ENCODE measurements at places on chromosomes 13 and 19.
A peak's percentile ranks its signal among the peaks of the same experiment; 100 is the strongest.

DNA sequence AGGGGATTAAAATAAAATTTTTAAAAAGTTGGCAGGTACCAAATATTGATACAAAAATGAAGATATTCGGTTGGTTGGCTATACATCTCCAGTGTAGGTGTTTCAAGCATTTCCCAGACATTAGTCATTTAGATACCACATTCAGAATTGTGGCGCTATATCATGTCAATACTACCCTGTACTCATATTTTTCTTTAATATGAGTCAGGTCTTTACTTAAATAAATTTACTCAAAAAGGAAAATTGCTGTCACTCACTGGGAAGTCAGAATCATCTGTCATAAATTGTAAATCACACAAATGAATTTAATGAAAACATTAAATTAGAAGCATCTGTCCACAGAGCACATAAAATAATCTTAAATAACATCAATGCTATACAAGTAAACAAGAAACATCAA lies 134.2 kb downstream of the TSHZ3 start:
- DNase-seq, result no peak

GRCh38 chr13:43267916-43268315 lies 244.5 kb downstream of the DNAJC15 start:
- no peak for DNase-seq

GRCh38 chr19:4310247-4311121 lies 6.1 kb downstream of the FSD1 start:
- peak; percentile 4 for DNase-seq

- no peak for DNase-seq
Observed at GRCh38 chr19:3774621-3775373, 2.8 kb upstream of the RAX2 start.

DNA sequence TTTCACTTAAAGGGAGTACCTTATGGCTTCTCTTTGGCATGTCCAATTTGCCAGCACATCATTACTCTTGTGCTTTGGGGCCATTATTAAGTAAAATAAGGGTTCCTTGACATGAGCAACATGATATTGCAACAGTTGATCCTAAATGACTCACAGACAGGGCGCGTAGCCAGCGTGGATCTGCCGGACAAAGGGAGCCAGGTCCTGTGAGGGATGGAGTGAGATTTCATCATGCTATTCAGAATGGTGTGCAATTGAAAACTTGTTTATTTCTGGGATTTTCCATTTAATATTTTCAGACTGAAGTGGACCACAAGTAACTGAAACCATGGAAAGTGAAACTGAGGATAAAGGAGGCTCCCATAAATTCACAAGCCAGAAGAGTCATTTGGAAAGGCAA lies 48.6 kb upstream of the WASF3 start:
- no peak for DNase-seq

DNA sequence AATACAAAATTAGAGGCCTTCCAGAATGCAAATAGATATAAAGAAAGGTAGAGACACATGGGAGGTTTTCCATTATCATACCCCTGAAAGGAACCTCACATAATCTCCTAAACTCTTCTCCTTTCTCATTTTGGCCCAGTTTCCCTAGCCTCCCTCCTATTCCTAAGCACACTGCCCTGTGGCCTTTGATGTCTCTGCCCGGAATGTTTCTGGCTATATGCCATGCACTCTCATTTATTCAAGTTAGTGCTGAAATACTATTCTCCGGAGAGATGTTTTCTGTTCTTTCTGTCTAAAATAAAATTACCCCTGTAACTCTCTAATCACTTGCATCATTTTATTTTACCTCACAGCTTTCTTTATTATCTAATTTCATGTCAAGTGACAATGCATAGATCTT lies 1287.7 kb downstream of the SLITRK5 start:
- no peak for DNase-seq

DNA sequence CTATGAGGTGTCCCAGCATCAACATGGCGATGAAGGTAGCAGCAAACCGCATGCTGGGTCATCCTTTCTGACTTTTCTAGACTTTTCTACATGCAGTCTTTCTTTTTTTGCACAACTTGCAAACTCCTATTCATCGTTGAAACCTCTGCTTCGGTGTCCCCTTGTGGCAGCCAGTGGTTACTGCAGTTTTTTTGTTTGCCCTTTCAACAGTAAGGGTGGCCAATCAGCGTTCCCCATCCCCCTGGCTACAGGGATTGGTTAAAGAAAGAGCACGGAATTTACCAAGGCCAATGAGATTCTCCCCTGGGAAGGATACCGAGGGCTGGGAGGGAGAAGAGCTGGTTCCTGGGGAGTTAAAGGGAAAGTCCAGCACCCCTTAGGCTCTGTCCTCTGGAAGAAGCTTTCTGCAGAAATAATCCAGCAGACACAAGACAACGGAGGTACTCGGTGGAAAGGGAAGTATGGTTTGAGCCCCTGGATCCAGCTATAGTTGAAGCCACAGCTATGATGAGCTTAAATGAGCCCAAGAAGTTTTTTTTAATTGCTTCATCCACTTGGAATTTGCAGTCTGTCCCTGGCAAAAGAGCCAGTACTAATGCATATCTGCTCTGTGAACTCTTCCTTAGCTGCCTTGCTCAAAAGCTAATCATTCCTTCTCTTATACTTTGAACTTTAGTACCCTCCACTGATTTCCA lies 5.6 kb upstream of the LSM4 start:
- peak; percentile 80 for DNase-seq

DNA sequence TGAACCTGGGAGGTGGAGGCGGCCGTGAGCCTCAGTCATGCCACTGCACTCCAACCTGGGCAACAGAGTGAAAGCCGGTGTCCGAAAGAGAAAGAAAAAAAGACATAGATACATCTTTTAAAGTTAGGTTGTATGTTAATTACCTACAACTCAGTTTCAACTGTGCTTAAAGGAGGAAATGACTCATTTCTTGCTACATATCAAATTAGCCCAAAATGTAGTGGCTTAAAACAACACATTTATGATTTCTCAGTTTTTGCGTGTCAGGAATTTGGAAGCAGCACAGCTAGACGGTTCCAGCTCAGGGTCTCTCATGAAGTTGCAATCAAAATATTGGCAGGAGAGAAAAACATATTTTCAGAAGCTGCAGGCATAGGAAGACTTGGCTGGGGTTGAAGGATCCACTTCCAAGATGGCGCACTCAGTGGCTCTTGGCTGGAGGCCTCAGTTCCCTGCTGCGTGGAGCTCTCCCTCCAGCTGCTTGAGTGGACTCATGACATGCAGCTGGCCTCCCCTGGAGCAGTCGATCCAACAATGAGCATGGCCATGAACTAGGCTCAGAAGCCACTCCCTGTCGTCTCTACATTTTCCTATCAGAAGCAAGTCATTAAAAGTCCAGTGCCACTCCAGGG lies 7.1 kb downstream of the LDLR start:
- no peak for DNase-seq

GRCh38 chr19:47445527-47445926 lies 26.2 kb downstream of the SLC8A2 start:
- no peak for DNase-seq

DNA sequence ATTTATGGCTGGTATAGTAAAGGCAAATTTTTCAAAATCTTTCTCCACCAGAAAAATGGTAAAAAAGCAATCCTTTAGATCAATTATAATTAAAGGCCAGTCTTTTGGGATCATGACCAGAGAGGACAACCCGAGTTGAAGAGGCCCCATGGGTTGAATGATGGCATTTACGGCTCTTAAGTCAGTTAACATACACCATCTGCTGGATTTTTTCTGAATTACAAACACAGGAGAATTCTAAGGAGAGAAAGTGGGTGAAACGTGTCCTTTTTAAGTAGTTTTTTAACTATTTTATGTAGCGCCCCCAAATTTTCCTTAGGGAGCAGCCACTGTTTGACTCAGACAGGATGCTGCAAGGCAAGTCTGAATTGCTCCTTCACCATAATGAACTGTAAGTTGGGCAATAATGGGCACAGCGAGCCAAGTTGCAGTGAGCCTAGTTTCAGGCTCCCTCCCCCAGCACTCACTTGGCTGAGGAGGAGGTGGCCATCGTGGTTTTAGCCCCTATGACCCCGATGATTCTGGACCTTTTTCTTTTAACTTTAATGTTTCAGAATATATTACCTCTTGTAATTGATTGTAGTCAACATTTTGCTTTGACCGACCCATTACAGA lies 13.6 kb upstream of the ZNF611 start:
- DNase-seq, result no peak

DNA sequence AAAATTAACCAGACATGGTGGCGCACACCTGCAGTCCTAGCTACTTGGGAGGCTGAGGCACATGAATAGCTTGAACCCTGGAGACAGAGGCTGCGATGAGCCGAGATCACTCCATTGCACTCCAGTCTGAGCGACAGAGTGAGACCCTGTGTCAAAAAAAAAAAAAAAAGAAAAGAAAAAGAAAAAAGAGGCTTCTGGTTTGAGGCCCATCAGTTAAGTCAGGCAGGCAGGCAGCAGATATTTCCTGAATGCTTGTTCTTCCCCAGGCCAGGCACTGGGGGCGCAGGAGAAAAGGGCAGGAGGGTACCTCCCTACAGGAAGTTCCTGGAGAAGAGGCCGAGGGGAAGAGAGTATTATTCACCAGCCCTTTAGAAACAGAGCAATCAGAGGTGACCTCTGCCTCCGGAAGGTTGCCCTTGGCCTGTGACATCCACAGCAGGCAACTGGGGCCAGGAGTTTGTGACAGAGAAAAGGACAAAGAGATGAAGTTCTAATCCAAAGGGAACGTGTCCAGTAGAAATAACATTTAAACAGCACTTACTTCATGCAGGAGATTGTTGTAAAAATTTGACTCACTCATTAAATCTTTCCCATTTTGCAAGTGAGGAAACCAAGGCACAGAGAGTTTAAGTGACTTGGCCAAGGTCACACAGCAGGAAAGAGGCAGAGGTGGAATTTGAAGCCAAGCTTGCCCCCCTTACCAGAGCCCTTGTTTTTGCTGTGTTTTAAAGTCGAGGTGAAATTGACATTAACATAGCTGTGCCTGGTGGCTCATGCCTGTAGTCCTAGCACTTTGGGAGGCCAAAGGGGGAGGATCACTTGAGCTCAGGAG lies 4.3 kb upstream of the RLN3 start:
- DNase-seq, result no peak

GRCh38 chr19:2503521-2504109 lies 27.7 kb downstream of the GADD45B start:
- DNase-seq, result peak; percentile 10

DNA sequence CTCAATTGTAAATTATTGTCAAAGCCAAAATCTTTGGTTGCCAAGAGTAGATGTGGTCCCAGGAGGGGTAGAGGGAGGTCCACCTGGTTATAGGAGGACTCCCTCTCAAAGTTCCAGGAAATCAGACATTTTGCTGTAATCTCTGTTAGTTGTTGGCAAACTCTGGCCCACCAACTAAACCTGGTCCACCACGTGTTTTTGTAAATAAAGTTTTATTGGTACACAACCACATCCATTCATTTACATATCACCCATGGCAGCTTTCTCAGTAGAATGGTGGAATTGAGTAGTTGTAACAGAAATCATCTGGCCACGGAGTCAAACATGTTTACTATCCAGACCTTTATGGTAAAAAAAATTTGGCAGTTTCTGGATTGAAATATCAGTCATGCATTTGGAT lies 70.6 kb downstream of the ZNF557 start:
- DNase-seq, result no peak

DNA sequence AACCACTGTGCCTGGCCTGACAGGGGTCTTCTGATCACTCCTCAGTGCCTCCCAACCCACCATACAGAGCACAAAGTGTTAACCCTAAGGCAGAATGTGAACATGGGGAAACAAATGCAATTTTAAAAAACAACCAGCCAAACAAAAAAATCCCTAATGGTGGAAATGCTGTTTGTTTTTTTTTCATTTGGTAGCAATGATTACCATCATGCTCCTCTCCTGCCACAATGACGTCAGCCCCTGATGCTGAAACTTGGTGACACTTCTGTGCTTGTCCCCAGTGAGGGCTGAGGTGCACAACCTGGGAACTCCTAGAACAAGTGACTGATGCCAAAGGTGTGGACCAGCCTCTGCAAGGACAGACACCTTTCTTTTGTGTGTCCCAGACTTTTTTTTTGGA lies 4.0 kb upstream of the TSPAN16 start:
- no peak for DNase-seq

- no peak for DNase-seq
Observed at GRCh38 chr19:38564981-38565690, 52.6 kb downstream of the MAP4K1 start.

- no peak for DNase-seq
Observed at GRCh38 chr19:37551129-37551993, 43.2 kb downstream of the ZNF571 start.

GRCh38 chr19:3343619-3344502 lies 22.5 kb upstream of the NFIC start:
- DNase-seq, result peak; percentile 40

DNA sequence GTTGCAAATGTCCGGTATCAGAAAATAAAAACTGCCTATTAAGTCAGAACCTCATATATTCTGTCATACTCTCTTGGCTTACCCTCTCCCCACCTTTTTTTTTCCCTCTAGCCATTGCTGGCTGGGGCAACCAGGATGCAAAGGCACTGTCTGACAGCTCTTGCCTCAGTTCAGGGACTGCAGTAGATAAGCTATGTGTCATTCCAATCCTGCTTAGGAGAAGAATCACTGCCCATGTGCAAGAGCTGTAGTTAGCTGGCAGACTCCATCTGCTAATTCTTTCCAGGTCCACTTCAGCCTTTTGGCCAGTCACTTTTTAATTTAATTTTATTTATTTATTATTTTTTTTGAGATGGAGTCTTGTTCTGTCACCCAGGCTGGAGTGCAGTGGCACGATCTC lies 895.6 kb upstream of the SLC10A2 start:
- DNase-seq, result no peak

- no peak for DNase-seq
Observed at GRCh38 chr13:56687131-56687530, 453.6 kb upstream of the PRR20A start.

DNA sequence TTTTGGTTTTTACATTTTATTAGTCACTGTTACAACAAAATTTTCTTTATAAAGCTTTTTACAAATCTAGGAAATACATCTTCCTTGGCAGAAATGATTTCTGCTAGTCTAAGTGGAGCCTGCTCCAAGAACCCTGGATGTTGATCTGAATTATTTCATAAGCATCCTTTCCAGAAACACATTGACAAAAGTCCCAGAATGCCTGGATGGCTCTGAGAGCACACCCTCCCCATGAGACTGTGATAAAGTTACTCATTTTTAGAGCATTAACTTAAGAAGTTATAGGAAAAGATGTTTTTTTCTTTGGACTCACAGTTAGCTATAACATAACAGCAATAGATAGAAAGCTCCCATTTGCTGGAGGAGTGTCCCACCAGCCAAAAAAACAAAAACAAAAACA lies 559.6 kb upstream of the SPRY2 start:
- no peak for DNase-seq

GRCh38 chr13:50894504-50894903 lies 15.1 kb upstream of the RNASEH2B start:
- no peak for DNase-seq

DNA sequence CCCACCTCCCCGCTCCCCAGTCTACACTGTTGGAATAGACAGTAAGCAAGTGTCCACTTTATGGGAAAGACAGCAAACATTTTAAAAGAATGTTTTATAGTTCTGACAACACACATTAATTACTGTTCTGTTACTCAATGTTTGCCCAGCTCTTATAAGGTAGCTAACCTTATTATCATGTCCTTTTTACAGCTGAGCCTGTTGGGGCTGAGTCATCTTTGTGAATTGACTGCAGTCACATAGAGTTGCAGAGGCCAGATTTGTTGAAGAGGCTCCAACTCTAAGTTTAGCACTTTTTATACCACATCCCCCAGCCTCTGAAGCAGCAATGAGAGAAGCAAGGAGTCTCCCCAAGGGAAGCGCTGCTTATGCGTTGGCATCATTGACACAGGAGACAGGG lies 76.2 kb downstream of the C13orf42 start:
- no peak for DNase-seq

GRCh38 chr13:29733147-29733611 lies 117.2 kb downstream of the UBL3 start:
- no peak for DNase-seq

GRCh38 chr13:39970177-39970846 lies 314.9 kb downstream of the COG6 start:
- no peak for DNase-seq

Data from effector CD8-positive, alpha-beta T cell (primary cell).